ENCODE measurements at places on chromosomes 12 and 14.

- DNase-seq = no peak
These were observed 117.1 kb upstream of the FRMD6 start for GRCh38 chr14:51534610-51535011.

DNA sequence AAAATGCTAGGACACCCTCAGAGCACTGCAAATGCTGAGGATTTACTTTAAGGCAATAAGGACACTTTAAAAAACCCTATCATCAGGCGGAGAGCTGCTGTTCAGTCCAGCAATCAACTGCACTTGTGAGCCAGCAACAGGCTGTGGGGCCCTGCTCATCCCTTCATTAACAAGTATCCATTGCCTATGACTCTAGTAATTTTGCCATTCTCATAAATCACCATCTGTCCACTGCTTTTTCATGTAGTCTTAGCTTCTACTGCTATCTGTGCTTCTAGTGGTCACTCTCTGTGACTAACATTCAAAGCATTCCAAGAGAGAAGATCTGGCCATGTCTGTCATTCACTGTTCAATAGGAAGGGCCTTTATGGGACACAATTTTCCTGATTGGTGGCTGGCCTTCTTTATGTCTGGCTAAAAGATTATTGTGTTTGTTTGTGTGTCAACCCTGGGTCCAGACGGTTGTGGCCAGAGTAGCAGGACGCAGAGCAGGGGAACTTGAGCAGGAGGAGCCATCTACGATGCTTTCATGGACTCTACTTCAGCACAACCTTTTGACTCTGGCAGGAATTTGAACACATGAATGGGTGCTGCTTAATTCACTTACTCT lies 3.6 kb upstream of the KRAS start:
- no peak for DNase-seq

DNA sequence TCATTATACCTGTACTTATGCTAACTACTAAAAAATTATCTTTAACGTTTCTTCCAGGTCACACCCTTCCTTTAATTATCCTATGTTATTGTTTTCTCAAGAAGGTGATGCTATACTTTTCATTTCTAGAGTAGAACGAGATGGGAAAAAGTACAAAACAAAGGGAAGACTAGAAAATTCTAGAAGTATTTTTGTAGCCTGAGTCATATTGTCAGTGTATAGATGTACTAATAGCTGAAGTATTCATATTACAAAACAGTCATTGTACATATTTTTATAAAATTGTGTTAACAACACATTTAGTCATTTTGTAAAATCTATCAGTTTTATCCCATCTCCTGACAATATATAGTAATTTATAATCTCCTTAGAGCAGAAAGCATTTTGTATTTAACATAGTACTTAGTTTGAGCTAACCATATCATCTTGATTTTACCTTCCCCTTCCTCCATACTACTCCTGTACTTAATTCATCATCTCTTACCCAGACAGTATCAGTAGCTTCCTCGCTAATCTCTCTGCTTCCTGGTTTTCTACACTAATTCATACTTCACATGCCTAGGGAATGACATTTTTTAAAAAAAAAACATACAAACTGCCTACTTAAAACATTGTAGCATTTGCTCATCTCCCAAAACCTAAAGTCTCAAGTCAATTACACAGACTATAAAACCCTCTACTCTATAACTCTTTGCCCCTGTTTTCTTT lies 920.9 kb downstream of the RPS29 start:
- DNase-seq = no peak

DNA sequence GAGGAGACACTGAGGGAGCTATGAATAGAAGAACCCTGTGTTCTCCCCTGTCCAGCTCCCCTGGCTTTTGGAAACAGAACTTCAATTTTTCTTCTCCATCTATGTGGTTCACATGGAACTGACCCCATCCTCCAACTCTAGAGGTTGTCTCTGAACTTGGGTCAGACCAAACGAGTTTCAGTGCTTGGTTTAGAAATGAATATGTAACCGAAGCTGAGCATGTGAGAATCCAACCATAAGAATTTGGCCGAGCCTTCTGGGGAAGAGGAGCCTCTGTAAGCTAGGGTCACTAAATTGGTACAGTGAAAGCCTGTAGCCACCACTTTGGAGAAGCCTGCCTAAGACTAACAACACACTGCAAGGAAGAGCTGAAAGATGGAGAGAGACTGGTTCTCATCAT lies 464.4 kb downstream of the ZFP36L1 start:
- no peak for DNase-seq

DNA sequence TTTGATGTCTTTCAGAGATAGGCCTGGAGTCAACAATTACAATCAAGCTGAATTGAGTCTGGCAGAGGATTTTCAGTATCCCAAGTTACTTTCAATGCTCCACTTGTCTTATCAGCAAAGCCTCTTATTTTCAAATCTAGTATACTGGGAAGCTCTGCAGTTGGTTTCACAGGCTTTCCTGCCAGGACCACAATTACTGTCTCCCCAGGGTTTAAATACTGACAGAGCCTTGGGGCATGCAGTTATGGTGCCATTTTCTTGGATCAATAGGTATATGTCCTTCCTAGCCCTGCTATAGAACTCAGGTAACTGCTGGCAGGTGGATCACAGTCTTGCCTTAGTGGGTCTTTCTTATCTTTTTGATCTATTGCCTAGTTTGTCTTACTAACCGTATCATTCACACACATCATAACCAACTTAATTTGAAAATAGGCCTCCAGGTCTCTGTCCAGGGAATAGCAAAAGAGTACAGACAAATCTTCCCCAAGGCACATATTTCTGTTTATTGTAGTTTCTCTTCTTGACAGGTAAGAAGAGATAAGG lies 22.4 kb upstream of the RNU6-8 start:
- no peak for DNase-seq

GRCh38 chr12:76976777-76977382 lies 88.5 kb downstream of the E2F7 start:
- no peak for DNase-seq

GRCh38 chr12:92604786-92605185 lies 98.0 kb upstream of the PLEKHG7 start:
- no peak for DNase-seq

DNA sequence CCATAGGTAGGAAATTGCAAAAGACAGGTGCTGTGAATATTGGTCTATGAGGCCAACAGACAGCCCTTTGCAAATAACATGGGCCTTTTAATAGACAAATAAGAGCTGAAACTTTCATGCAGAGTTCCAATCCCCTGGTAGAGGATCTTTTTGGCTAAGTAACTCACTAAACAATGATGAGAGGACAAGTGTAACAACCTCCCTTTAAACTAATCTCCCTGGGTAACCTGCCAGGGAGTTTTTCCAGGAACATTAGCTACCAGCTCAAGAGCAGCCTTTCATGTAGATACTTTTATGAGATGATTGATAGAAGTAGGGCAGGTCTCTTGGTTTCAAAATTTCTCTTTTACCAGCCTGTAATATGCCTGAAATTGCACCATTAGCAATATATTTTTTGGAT lies 13.8 kb upstream of the CACNA1C start:
- no peak for DNase-seq

DNA sequence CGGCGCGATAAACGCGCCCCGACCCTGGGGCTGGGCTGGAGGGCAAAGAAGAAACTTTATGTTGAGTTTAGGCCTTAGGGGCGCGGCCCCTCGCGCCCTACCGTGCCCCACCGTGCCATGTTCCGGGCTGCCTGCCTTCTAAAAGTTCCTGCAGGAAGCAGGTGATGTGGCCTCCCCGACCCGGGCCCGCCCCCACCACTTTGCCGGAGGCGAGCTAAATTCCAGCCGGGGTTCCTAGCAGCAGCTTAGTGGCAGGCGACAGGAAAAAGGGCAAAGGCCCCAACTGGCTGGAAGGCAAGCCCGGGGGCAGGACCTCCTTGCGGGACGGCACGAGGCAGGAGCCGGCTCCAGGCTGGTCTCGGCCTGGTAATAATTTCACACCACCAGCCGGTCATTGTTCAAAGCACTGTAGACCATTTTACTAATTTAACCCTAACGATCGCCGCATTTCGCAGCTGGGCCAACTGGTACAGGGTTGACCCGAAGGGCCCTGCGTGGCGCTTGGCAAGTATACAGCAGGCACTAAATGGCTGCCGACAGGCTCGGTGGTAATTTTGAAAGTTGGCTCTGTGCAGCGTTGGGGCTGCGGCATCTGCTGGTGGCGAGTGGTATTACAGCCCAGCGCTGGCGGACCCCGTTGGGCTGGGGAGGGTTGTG lies 895 bp upstream of the CCDC88C start:
- DNase-seq = peak; percentile 86

DNA sequence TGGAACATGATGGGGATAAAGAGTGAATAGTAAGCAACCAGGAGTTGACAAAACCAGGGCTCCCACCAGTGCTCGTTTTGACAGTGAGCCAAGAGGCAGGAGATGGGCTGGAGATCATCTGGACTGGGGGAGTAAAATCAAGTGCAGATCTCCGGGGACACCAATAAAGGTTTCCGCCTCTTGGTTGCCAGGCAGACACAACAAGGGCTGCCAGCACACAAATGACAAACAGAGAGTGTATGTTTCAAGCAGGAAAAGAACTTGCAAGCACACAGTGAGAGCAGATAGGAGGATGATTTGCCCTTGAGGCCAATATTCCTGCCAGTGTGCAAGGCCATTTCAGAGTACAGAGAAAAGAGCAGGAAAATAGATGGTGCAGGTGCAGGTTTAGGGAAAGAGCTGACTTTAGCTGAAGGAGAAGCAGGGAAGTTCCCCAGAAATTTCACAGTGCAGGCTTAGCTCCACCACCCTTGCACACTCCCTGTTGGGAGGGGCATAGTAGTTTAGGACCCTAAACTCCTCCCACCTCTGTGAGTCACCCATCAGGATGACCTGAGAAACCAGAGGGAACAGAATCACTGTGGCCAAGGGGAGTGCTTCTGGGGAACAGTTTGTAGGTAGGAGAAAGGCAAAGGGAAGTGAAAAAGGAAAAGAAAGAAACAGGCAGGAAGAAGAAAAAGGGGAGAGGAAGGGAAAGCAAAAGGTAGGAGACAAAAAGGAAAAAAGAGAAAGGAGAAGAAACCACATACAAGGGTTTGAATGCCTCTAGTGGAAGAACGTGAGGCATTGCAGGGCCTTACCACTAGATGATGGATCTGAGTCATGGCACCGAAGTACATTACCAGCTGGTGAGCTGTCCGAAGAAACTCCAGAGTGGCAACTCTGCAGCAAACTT lies 404.4 kb downstream of the SLC6A15 start:
- no peak for DNase-seq

GRCh38 chr14:24172871-24173281 lies 996 bp downstream of the REC8 start:
- no peak for DNase-seq

- DNase-seq = no peak
These were observed 107.8 kb downstream of the BMP4 start for GRCh38 chr14:53848854-53849253.

GRCh38 chr12:80441921-80442320 lies 2.1 kb upstream of the PTPRQ start:
- no peak for DNase-seq

GRCh38 chr12:50524621-50525020 lies 19.8 kb downstream of the DIP2B start:
- DNase-seq = no peak

DNA sequence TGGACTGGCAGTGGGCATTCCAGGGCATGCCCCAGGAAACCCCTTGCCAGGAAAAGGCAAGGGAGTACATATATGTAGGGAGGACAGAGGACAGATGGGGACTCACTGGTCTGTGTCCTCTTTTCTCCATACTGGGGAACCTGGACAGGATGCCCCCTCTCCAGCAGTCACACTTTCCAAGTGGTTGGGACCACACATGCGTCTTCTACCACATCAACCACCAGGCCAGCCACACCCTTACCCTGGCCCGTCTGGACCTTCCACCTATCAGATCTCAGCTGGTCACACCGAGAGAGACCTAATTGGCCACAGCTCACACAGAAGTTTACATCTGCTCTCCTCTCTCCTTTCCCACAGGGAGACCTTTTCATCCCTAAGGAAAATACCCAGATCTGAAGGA lies 8.3 kb downstream of the ANKRD33 start:
- DNase-seq = no peak

- no peak for DNase-seq
These were observed 182.9 kb upstream of the FAR2 start for GRCh38 chr12:28966046-28966780.

GRCh38 chr12:26845984-26846383 lies 13.0 kb upstream of the ITPR2 start:
- no peak for DNase-seq

DNA sequence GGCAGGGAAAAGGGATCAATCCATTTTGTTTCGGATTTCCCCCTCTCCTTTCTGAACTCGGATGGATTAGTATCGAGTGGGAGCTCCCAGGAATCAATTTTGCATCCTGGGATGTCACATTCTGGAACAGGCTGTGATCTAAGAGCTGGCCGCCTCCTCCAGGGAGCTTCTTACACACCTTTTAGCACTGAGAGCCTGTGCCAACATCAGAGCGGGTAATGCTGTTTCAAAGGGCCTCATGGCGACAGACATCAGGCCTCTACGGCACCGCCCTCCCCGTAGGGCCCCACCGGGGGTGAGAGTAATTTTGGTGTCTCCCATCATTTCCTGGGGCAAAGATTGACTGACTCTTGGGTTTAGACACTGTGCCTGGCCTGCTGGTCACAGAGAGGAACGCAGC lies 2.7 kb downstream of the GALNT9 start:
- DNase-seq = no peak

GRCh38 chr14:87847216-87847755 lies 145.7 kb downstream of the GALC start:
- DNase-seq = no peak

- no peak for DNase-seq
These were observed 50.2 kb downstream of the RAB35 start for GRCh38 chr12:120066341-120066740.

DNA sequence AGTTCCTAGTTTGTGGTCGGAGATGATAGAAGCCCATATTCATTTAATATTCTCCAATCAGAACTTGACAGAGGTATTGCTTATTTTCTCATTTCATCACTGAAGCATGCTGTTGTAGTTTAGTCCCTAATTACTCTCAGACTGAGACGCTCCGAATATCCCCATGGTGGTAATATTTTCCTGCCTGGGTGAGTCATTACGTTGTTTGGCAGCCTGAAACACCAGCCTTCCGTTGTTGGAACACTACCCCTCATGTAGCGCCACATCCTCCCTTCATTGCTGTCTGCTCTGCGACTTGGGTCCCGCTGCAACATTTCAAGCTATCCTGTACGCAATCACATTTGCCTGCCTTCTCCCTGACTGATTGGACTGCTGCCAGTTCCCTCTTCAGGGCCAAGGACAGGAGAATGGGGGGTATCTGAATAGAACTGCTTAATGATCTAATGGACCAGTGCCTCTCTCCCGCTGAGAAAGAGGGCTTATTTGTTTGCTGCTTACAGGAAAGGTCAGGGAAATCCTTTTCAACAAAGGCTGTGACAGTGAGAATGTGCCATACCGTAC lies 369.1 kb downstream of the NPAS3 start:
- no peak for DNase-seq

DNA sequence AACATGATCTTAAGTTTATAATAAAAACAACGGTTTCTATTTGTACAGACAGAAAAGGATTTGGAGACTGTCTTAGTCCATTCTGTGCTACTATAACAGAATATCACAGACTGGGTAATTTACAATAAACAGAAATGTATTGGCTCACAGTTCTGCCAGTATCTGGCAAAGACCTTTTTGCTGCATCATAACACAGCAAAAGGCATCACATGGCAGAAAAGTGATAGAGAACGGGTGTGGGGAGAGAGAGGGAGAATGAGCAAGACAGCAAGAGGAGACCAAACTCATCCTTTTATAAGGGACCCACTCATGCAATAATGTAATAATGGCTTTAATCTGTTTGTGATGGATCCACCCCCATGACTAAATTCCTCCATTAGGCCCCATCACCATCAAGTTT lies 17.0 kb upstream of the NUDT4 start:
- no peak for DNase-seq

Measured in activated CD8-positive, alpha-beta memory T cell treated with anti-CD3 and anti-CD28 coated beads, Interleukin-2, amount 50 U/mL, for 4 hours (primary cell).